Pancreas (tissue), 10 donors: ENCODE measurements at places on chromosomes 3 and 15. TPM values are rescaled to one million over a fixed set of nuclear protein-coding genes. Genes with fewer than 3 reads are reported as not detected.

The CASR gene
- polyA plus RNA-seq = 6.9 TPM

The CCDC39 gene
- polyA plus RNA-seq = 0.16 TPM

The COL7A1 gene
- polyA plus RNA-seq = 9.9 TPM

The GRM2 gene
- 0.34 TPM for polyA plus RNA-seq

The TM6SF1 gene
- 2.2 TPM for polyA plus RNA-seq

The PLA2G4D gene
- 0.05 TPM for polyA plus RNA-seq

The BMF gene
- polyA plus RNA-seq = 4.8 TPM

The ANKUB1 gene
- polyA plus RNA-seq = not detected

The BCHE gene
- polyA plus RNA-seq = 1.4 TPM

The DNAH12 gene
- polyA plus RNA-seq = 6.1 TPM

The CHDH gene
- 9.3 TPM for polyA plus RNA-seq

The C3orf33 gene
- polyA plus RNA-seq = 5.7 TPM

The OIP5 gene
- polyA plus RNA-seq = 0.56 TPM
